Smooth muscle cell of the umbilical artery (primary cell): ENCODE measurements at places on chromosomes 3 and 15. TPM values are rescaled to one million over a fixed set of nuclear protein-coding genes. Genes with fewer than 3 reads are reported as not detected.

The USP50 gene
- total RNA-seq, result not detected in 2 replicates

The TGM4 gene
- not detected in 2 replicates for total RNA-seq

The GPR62 gene
- total RNA-seq, result 0.05 TPM in 1 of 2 replicates, not detected in the other

The GNB4 gene
- 69.8 and 90.7 TPM in 2 replicates for total RNA-seq

The C2CD4B gene
- not detected in 2 replicates for total RNA-seq

The MORC1 gene
- total RNA-seq, result not detected in 2 replicates

The AGBL1 gene
- not detected in 2 replicates for total RNA-seq

The EFHB gene
- 0.42 and 0.59 TPM in 2 replicates for total RNA-seq

The VEPH1 gene
- 67.7 and 93.5 TPM in 2 replicates for total RNA-seq

The RBMS3 gene
- total RNA-seq, result 46.0 and 75.6 TPM in 2 replicates

The TMCC1 gene
- total RNA-seq, result 14.1 and 15.1 TPM in 2 replicates

The ANKRD63 gene
- total RNA-seq, result not detected in 2 replicates

The GPR160 gene
- 0.23 TPM in 1 of 2 replicates, not detected in the other for total RNA-seq

The FETUB gene
- total RNA-seq, result not detected in 2 replicates

The CTXND1 gene
- total RNA-seq, result not detected in 2 replicates

The ACKR4 gene
- under 0.01 TPM in 1 of 2 replicates, not detected in the other for total RNA-seq

The LRRIQ4 gene
- not detected in 2 replicates for total RNA-seq

The COL6A6 gene
- 0.30 TPM in 1 of 2 replicates, not detected in the other for total RNA-seq

The RPUSD3 gene
- 22.0 and 25.5 TPM in 2 replicates for total RNA-seq

The TMA7 gene
- total RNA-seq, result 177 and 213 TPM in 2 replicates

The PEX5L gene
- under 0.01 and 0.51 TPM in 2 replicates for total RNA-seq

The TEX55 gene
- not detected in 2 replicates for total RNA-seq

The ITIH3 gene
- 0.30 TPM in 1 of 2 replicates, not detected in the other for total RNA-seq

The PLOD2 gene
- total RNA-seq, result 1,423 and 1,580 TPM in 2 replicates

The TMEM40 gene
- total RNA-seq, result not detected in 2 replicates
